ENCODE measurements at places on chromosomes 12 and 14. TPM values are rescaled to one million over a fixed set of nuclear protein-coding genes. Genes with fewer than 3 reads are reported as not detected.

Gene GLT1D1
- total RNA-seq, result not detected

Gene SLC38A4
- total RNA-seq, result 0.06 TPM

Gene GYS2
- not detected for total RNA-seq

Gene KLRG1
- 1.5 TPM for total RNA-seq

Gene PRPF40B
- total RNA-seq, result 7.9 TPM

Gene DHRS4
- total RNA-seq, result 45.8 TPM

Gene SERPINA10
- not detected for total RNA-seq

Gene ADGRD1
- 0.45 TPM for total RNA-seq

Gene OSGEP
- 25.2 TPM for total RNA-seq

Gene ACSS3
- not detected for total RNA-seq

Gene KRT86
- 42.4 TPM for total RNA-seq

Gene TMEM52B
- total RNA-seq, result 0.08 TPM

Gene TNS2
- total RNA-seq, result 48.7 TPM

Gene TAS2R31
- not detected for total RNA-seq

Gene SLC16A7
- 0.11 TPM for total RNA-seq

Gene FITM1
- not detected for total RNA-seq

Gene CAPZA3
- total RNA-seq, result not detected

Gene CLEC4A
- total RNA-seq, result not detected

Gene ASIC1
- total RNA-seq, result 5.0 TPM

Gene AMHR2
- total RNA-seq, result 0.75 TPM

Gene SDR9C7
- total RNA-seq, result not detected

Gene TPPP2
- not detected for total RNA-seq

Gene LRRC9
- total RNA-seq, result not detected

Gene PTPRO
- total RNA-seq, result not detected

Gene PDE3A
- 2.6 TPM for total RNA-seq

Gene FAM181A
- not detected for total RNA-seq

Gene CD27
- not detected for total RNA-seq

Gene AVPR1A
- total RNA-seq, result not detected

Gene GNS
- total RNA-seq, result 54.3 TPM

Gene PLCZ1
- total RNA-seq, result not detected

Gene ACOT4
- total RNA-seq, result 2.5 TPM

Data from A549 treated with GW870086 at 1 μM for 4 hours (cell line).